Activated CD4-positive, alpha-beta T cell treated with anti-CD3 and anti-CD28 coated beads, Interleukin-2, Interleukin-6, amounts not matched to agents 100 ng/mL and 50 ng/mL, durations not matched to agents 16 hours and 8 hours (primary cell): ENCODE measurements at places on chromosomes 5 and 9.
A peak's percentile ranks its signal among the peaks of the same experiment; 100 is the strongest.

DNA sequence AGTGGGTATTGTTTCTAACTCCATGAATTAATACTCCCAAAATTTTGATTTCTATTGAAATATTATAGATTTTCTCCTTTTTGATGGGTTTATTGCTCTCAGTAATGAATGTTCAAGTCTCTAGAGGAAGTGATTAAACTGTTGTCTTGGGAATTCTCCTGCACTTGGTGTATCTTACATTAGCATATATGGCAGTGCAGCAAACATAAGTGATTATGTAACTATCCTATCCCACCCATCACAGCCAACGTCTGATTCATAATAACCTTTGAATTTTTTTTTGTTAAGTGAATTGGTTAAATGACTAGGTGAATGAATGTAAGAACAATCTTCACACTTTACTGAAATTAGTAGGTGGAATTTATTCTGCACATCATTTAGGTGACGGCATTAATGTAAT, 483.7 kb downstream of the TAF11L14 start:
- DNase-seq, result no peak

GRCh38 chr5:98776066-98776705, 2.7 kb downstream of the RGMB start:
- no peak for DNase-seq

GRCh38 chr9:9992936-9993335, 619.9 kb downstream of the PTPRD start:
- no peak for DNase-seq

- no peak for DNase-seq
These were observed 520 bp downstream of the PCDH12 start for GRCh38 chr5:141957367-141957996.

GRCh38 chr5:101346906-101347305, 443.8 kb upstream of the ST8SIA4 start:
- no peak for DNase-seq

- DNase-seq, result no peak
These were observed 185.0 kb downstream of the GLIS3 start for GRCh38 chr9:4114569-4115505.

DNA sequence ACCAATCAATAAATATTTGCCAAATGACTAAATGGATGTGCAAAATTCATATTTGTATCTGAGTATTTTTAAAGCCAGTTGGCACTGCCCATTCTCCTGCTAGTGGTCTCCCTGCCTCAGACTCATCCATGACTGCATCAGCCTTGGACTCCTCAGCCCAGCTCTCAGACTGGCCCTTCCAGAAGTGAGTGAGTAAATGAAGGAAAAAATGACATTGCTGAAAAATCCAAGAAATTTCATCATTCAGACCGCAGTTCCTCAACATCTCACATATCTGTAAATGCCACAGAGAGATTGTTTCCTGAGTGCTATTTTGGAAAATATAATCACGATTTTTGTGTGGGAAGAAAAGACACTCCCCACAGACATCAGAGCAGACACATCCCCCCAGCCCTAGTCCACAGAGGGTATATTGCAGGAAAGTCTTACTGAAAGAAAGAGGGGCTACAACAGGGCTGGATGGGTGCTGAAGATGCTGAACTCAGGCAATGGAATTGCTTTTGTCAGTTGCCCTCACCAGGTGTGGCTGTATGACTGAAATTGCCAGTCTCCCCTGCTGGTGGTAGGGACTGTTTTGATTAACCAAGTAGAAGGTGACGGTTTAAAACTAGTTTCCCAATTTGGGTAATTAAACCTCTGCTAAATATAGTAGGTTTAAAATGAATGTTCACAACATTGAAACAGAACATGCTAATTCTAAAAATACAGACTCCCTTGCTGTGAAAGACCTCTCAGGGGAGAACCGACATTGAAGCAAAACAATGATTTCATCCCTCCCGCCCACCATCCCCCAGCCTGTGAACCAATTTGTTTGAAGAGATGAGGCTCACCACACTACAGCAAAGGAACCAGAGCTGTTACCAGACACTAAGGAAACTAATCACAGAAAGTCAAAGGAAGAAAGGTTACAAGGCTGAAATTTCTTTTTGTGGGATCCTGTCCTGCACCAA, 158.8 kb downstream of the DEPDC1B start:
- DNase-seq, result no peak

DNA sequence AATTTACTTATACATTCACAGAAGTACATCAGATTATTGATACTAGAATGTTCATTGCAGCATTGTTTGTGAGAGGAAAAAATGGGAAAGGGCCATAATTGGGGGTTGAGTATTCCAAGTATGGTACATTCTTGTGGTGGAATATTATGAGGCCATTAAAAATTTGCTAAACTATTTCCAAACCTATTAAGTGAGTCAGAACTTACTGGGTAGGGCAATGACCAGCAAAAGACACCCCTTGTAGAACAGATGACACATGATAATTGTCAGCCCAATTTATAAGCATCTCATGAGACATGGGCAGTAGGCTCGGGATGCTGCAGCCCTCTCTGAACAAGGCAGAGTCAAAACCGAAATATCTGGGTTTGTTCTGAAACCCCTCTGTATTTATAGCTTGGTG, 192.6 kb upstream of the IL12B start:
- no peak for DNase-seq

DNA sequence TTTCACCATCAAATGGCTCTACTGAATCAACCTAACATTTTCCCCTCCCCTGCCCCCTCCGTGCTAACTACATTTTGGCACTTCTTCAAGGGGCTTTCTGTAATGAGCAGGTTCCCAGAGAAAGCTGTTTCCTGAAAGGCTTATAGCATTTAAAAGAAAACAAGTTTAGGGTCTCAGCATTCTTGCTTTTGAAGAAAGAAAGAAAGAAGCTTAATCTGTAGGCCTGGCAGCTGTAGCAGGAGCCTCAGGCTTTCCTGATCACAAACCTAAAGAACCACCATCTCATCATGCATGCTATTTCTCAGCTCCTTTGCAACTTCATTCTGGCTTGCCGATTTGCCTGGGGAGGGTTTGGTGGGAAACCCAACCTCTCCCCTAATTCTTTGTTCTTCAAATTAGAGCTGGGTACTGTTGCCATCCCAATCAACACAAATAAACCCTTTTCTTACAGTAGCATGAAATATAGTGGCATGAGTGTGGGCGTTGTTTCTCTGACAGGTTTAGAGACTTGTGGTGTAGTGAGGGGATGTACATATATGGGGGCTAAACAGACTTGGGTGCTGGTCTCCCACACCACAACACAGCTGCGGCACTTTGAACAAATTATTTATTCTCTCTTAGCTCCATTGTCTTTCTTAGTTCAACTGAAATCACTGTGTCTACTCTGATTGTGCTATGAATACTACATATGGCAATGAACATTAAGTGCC, 160.5 kb upstream of the TNC start:
- no peak for DNase-seq

GRCh38 chr5:172852490-172853354, 18.7 kb downstream of the ERGIC1 start:
- DNase-seq, result peak; percentile 33

DNA sequence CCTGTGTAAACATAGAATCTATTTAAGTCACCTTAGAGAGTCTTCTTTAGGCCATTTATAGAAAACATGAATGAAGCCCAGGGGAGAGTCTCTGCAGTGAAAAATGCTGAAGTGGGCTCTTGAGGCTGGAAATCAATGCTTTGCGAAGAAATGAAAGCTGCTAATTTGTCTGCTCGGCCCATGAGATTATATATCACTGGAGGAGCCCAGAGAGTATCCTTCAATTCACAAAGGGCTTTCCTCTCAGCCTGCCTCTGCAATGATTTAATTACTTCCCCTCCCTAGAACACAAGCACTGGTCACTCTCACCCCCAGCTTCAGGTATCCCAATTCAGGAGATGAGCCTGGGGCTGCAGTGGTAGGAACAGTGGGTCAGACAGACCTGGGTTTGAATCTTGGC, 8.2 kb upstream of the DRD1 start:
- DNase-seq, result no peak

DNA sequence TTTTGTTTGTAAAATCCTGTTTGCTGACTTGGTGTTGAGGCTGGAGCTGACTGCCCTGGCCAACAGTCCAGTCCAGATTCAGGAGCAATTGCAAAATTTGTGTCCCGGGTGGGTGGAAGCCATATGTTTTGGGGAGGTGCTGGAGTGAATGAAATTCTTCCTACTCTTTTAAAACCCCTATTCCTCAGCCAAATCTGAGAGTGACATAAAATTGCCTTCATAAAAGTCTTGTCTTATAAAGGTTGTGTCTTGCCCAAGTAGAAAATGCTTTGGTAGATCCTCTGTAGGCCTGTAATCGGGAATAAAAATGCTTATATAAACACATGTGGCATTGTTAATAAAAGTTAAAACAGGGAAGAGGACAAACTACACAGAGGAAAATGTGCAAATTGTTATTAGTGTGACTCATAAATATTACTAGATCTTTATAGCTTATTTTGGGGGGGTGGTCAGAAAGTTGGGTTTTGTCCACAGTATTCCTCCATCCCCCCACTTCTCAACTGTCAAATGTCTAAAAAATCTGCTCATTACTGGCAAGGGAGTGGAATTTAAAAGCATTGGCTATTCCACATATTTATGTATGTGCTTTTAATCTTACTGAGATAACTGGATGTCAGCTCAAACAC, 45.6 kb downstream of the NNT start:
- no peak for DNase-seq

DNA sequence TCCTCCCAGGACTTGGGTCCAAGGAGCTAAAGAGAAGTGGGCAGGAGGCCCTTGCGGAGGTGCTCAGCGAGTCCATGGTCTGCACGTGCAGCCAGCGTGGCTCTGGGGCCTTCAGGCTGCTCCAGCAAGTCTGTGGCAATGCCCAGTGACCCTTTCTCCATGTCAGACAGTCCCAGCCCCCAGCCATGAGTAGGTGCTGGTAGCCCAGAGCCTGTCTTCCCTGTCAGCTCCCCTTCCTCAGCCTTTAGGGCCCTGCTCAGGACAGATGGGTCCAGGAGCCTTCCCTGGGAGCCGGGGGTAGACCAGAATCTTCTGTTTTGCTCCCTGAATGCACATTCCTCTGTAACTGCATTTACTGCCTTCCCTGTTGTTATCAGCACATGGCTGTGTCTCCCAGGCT, 147.2 kb upstream of the IRX2 start:
- no peak for DNase-seq

GRCh38 chr5:108735790-108736189, 11.9 kb upstream of the FER start:
- DNase-seq, result no peak

- peak; percentile 52 for DNase-seq
These were observed at the start of gene LIX1 for GRCh38 chr5:97142521-97143254. TSS of gene LIX1 (minus strand) at chr5:97142611. CDS start at chr5:97142576, 35 bp downstream.

DNA sequence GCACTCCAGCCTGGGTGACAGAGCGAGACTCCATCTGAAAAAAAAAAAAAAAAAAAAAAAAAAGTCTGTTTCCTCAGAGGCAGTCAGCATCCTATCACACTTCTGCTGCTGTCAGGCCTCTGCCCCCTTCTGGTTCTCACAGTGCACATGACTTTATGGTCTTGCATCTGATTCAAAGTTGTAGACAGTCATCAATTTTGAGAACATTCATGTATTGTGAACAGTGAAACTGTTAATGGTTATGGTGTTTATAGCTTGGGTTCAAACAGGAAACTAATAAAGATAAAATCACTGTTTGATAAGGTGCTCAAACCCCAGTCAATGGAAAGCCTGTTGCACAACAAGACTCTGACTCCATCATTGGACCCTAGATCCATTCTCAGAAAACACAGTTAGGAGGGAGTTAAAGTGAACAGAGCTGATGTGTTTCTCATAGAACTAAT, 61.4 kb downstream of the FOXD1 start:
- DNase-seq, result no peak

DNA sequence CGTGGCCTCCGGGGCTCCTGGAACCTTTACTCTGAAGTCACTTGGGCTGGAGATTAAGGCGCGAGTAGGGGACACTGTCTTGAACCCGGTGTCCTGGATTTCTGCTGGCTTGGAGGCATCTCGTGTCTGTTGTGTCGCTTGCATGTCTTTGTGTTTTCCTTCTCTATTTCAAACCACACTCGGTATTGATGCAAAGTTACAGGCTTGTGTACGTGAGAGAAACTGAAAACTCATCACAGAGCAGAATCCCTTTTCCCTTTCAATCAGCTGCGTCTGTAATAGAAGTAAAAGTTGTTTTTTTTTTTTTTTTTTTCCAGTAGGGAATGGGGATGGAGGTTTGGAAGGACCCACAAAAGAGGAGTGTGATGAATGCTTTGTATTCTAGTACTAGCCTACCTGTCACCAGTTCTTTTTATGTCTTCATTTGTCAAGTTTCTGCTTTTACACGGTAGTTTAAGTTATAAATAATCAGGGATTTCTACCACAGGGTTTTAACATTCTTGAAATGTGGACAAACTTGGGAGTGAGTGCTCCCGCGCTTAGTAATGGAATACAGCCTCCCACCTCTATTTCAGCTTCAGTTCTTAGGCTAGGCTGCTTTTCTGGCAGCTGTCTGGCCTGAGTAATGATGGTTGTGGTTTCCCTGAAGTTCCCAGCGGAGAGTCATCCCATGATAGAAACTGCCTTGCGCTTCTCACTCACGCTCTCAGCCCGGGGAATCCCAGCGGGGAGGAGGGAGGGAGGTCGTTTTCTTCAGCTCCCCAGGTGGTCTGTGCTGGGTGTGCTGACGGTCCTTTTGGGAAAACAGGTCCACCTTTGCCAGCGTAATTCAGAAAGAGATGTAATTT, 763 bp downstream of the TJP2 start:
- peak; percentile 83 for DNase-seq

GRCh38 chr9:79408617-79409016, 163.1 kb upstream of the TLE4 start:
- DNase-seq, result no peak

DNA sequence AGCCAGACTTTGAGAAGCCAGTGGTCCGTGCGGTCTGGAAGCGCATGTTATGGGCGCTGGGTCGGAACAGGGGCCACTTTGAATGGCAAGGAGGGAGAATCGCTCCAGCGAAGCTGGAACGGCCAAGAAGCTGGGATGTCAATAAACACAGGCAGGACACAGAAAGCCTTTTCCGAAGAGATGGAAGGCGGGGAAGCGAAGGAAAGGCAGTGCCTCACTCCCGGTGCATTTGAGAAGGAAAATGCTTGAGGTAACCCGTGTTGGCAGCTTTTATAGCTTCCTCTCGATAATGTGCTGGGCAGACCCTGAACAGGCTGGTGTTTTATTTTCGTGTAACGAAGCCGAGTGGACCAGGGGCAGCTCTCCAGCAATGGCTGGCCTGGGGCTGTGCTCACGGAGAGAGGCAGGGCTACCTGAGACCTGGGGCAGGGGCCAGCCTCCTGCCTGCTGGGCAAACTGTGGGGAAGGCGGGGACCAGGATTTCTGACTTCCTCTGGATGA, 84.2 kb upstream of the SPRY4 start:
- no peak for DNase-seq

- DNase-seq, result no peak
These were observed 140.4 kb downstream of the PSAT1 start for GRCh38 chr9:78437296-78437695.
